IPS-NIHi11 (cell line): ENCODE measurements at places on chromosomes 2 and 18.
A peak's percentile ranks its signal among the peaks of the same experiment; 100 is the strongest.

- no peak for DNase-seq
Observed at GRCh38 chr2:98881153-98881650, 54.8 kb downstream of the CRACDL start.

DNA sequence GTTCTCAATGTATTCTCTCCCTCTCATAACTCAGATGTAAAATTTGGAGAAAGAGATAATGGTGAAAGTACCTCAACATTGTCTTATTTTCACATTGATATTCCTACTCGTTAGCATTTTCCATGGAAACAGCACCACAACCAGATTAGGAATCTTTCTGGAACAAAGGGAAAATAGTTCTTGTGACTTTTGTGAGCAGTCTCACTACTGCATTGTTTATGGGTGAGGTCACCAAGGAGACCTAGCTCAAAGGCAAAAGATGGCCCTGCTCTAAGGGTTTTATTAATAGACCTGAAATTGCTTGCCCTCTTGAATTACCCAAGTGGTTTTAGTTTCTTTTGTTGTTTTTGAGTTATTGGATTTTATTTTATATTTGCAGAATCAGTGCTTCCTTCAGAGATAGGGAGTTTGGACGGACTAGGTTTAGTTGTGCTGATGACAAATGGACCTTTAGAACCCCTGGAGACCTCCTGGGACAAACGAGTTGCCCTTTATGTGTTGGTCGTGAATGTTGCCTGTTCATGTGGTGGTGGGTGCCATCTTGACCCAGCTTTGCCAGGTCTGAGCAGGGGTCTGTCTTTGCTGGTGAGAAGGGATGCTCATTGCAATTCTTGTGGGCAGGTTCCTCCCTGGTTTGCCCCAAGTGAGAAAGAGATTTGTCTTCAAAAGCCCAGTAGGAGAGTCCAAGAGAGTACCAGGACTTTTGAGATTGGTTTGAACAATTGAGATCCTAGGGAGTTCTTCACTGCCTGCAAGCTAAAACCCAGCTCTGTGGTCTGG lies 58.1 kb downstream of the INPP4A start:
- no peak for DNase-seq

GRCh38 chr18:75248426-75249174 lies 38.0 kb downstream of the TSHZ1 start:
- no peak for DNase-seq

DNA sequence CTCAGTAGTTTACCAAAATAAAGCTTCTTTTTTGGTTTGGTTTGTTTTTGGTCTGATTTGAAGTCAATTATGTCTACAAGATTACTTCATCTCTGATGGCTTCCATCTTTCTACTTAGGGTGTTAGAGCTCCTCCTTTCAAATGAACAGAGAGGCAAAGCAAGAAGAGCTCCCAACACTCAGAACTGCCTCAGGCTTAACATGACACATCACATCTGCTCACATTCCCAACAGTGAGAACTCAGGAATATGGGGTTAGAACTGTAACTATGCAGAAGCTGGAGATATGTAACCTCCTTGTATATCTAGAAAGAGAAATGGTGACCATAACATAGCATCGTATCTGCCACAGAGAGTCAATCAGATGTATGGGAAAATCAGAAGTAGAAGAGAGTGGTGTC lies 11.4 kb upstream of the LRATD1 start:
- DNase-seq: no peak

DNA sequence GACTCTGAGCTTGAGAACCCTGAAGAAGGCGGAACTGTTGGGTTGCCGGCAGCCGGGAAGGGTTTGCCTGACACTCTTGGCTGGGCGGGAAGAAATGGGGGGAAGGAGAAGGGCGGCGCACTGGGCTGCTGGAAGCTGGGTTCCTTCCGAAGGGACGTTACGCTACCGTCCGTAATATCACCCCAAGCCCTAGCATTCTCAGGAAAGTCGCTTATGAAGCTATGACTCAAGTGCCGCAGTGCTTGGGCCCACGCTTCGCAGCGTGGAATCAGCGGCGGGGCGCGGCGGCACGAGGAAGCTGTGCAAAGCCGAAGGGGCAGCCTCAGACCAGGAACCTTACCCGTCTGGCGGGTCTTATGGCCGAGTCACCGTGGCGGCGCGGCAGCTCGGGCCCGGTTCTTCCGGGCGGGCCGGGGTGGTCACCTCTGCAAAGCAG lies 50.2 kb upstream of the SIGLEC15 start:
- DNase-seq: peak; percentile 58

- DNase-seq: no peak
Observed at GRCh38 chr2:26850505-26850904, 2.6 kb downstream of the DPYSL5 start.

DNA sequence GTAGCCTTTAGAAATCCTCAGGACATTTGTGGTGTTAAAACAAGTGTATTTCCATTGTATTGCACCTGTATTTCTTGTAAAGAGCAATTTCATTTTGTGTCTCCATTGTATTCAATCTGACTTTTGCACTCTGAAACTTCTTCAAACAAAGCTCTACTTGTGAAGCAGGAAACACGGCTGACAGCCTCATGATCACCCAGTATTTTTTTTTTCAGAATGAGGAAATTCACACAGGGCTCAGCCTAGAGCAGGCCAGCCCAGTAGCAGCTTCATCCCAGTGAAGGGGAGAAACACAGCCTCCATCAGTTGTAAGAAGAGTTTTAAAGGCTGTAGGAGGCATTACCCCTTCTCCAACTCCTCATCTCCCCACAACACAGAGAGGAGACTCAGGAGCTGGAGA lies 175.9 kb upstream of the KLHL29 start:
- DNase-seq: no peak

DNA sequence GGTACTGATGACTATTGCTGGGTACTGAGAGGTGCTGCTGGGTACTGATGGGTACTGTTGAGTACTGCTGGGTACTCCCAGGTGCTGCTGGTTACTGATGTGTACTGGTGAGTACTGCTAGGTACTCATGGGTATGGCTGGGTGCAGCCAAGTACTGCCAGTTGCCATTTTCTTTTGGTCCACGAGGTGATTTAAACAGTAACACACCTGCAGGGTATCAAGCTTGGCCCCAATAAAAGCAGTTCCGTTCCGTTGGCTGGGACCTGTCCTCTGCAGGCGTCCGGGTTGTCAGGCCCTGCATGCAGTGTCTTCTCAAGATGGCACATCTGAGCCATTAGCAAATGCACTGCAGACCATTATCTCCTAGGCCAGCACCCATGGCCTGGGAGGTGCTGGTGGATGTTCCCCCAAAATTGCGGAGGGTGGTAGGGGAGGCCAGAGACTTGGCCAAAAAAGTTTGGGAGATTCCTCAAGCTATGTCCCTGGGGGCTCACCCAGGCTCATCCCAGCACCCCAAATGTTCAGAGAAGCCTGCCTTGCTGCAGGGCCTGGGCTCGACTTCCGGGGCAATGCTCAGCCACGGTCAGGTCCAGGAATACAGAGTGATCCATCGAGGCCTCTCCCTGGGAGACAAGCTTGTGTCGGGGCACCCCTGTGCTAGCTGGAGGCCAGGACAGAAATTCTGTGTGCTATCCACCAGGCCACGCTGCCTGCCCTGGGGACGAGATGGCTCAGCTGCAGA lies 165.2 kb downstream of the TWIST2 start:
- DNase-seq: no peak

DNA sequence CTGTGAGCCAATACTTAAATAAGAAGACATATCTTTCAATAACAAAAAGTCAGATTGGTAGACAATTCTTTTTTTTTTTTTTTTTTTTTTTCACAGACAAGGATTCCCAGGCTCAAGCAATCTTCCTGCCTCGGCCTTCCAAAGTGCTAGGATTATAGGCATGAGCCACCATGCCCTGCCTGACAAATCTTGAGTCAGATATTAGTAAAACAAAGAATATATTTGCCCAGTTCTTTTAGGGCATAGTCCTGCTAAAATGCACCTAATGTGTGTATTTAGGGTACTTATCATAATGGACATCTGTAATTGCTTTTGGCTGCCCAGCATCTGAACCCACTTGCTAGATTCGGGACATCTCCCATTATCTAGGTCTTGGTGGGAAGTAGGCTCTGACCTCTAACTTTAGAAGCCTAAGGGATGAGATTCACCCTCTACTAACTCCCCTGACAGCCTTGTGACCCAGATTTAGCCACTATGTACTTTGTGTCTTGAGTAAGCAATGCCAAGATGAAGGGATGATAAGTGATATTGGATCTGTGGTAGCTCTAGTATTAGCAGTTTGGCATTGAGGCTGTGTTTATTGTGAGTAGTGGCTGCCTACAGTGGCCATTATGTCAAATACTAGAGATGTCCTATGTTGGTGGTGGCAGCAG lies 18.5 kb upstream of the PSME4 start:
- no peak for DNase-seq
